Aorta (tissue), 5 donors: ENCODE measurements at places on chromosomes 4 and X. TPM values are rescaled to one million over a fixed set of nuclear protein-coding genes. Genes with fewer than 3 reads are reported as not detected.

- no peak for DNase-seq
Observed at GRCh38 chr4:56999751-57000150, 21.1 kb downstream of the POLR2B start.

PDZD4 gene
- 11.9 TPM for total RNA-seq

- no peak for DNase-seq
Observed at GRCh38 chr4:38449506-38450174, 214.4 kb upstream of the KLF3 start.

DNA sequence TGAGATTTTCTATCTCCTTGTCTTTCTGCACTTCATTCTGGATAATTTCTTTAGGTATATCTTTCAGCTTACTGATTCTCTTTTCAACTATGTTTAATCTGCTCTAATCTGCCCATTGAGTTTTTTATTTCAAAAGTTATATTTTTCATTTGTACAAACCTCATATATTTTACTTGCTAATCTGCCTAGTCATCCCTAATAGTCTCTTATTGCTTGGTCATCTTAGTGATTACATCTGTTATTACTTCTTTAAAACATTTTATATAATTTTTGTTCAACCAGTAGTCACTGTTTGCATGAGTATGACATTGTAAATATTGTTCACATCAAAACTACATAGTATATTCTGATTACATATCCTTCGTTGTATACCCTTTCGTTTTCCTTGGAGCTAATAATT is 32.4 kb downstream of the KANTR start:
- DNase-seq: no peak

DNA sequence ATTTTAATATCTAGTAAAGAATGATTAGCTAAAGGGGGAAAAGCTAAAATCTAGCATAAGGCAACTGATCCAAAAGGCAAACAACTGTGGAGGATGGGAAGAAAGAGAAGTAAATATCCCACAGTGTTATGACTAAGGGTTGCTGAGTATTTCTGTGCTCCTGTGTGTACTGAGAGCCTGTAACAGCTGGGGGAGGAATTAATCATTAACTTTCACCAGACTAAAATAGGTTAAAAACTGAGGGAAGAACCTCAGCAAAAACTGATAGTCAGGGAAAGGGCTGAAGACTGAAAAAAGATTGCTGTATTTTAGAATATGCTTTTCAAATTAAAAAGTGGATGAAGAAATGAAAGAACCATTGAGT is 365.9 kb downstream of the CXXC4 start:
- DNase-seq: no peak

- DNase-seq: no peak
Observed at GRCh38 chrX:74349387-74349786, 45.4 kb downstream of the ZCCHC13 start.
